ENCODE measurements at places on chromosomes 13 and 19. TPM values are rescaled to one million over a fixed set of nuclear protein-coding genes. Genes with fewer than 3 reads are reported as not detected.

Gene C19orf33
- not detected for polyA plus RNA-seq

Gene ZNF440
- 3.9 TPM for polyA plus RNA-seq

Gene THSD8
- 3.1 TPM for polyA plus RNA-seq

Gene NPAS1
- polyA plus RNA-seq, result 0.22 TPM

All from naive thymus-derived CD8-positive, alpha-beta T cell (primary cell).